ENCODE measurements at places on chromosomes 5 and 9. TPM values are rescaled to one million over a fixed set of nuclear protein-coding genes. Genes with fewer than 3 reads are reported as not detected.
A peak's percentile ranks its signal among the peaks of the same experiment; 100 is the strongest.

GRCh38 chr9:22030101-22030598 lies 21.0 kb upstream of the CDKN2B start:
- H3K4me1 ChIP-seq, result no peaks in the 10 kb centered on the region
- no peak overlapping the region for H3K27ac ChIP-seq
- no peak for DNase-seq
- H3K4me3 ChIP-seq, result no peak overlapping the region
- H3K36me3 ChIP-seq, result no peaks in the 10 kb centered on the region

- no peaks in the 10 kb centered on the region for H3K4me1 ChIP-seq
- no peak for DNase-seq
- H3K36me3 ChIP-seq, result no peaks in the 10 kb centered on the region
These were observed 110.6 kb upstream of the BOD1 start for GRCh38 chr5:173726846-173727557.

DNA sequence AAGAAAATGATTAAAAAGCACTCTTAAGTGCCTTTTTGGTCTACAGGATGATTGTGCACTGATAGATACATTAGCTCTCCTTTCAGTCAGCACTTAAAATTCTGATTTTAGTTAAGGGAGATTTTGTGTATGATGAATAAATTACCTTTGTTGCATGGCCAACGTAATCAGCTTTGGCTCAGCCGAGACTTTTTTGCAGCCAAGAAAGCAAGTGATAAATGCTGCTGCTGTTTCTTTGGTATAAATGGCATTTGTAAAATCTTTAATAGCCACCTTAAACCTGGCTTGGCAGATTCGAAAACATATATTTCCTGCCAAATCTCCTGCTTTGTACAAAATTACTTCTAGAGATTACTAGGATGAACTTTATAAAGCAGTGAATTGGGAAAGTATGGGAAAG lies 147.7 kb downstream of the DCP2 start:
- DNase-seq, result no peak
- H3K4me3 ChIP-seq, result no peak overlapping the region
- H3K4me1 ChIP-seq, result peaks cover 16% of the 10 kb centered on the region
- H3K36me3 ChIP-seq, result no peaks in the 10 kb centered on the region
- no peak overlapping the region for H3K27ac ChIP-seq
- no peaks in the 10 kb centered on the region for H3K27me3 ChIP-seq

GRCh38 chr9:86135371-86135770 lies 36.0 kb upstream of the GOLM1 start:
- H3K27ac ChIP-seq, result no peak overlapping the region
- H3K27me3 ChIP-seq, result no peaks in the 10 kb centered on the region
- no peaks in the 10 kb centered on the region for H3K4me1 ChIP-seq
- no peak overlapping the region for H3K4me3 ChIP-seq
- no peaks in the 10 kb centered on the region for H3K36me3 ChIP-seq

DNA sequence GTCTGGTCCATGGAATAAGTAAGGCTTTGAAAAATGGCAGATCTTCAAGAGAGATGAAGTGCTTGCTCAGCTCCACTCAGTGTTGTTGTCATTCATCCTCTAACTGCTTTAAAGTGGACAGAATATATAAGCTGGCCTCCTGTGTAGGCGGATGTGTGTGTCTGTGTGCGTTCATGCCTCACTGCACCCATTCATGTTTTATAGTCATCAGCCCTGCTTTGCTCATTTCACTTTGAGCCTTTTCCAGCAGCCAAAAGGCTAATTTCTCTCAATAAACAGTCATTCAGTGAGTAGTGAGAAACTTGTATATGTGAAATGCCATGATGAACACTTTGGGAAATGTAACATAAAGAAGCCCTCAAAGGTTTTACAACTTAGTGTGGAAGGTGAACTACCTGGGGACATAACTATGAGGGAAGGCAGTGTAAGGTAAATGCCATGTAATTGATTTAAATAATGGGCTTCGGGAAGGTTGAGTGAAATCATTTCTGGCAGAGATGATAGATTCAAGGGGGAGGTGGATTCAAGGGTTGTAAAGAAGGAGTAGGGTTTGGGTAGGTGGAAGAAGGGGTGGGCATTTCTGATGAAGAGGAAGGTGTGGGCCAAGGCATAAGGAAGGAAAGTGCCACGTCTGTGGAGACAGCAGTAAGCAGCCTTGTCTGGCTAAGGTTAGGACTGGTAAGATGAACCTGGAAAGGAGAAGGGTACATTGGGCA lies 15.7 kb downstream of the TTC23L start:
- H3K4me1 ChIP-seq, result no peaks in the 10 kb centered on the region
- H3K27ac ChIP-seq, result no peak overlapping the region
- DNase-seq, result no peak
- H3K27me3 ChIP-seq, result no peaks in the 10 kb centered on the region

- H3K27ac ChIP-seq, result no peak overlapping the region
- no peak overlapping the region for H3K4me3 ChIP-seq
- H3K36me3 ChIP-seq, result no peaks in the 10 kb centered on the region
- H3K4me1 ChIP-seq, result peaks cover 3% of the 10 kb centered on the region
These were observed 114.2 kb downstream of the PRDM6 start for GRCh38 chr5:123203105-123203800.

- H3K36me3 ChIP-seq, result no peaks in the 10 kb centered on the region
- H3K27ac ChIP-seq, result no peak overlapping the region
- no peaks in the 10 kb centered on the region for H3K4me1 ChIP-seq
- DNase-seq, result no peak
- H3K4me3 ChIP-seq, result no peak overlapping the region
These were observed 998.8 kb downstream of the MAT2B start for GRCh38 chr5:164504141-164504772.

DNA sequence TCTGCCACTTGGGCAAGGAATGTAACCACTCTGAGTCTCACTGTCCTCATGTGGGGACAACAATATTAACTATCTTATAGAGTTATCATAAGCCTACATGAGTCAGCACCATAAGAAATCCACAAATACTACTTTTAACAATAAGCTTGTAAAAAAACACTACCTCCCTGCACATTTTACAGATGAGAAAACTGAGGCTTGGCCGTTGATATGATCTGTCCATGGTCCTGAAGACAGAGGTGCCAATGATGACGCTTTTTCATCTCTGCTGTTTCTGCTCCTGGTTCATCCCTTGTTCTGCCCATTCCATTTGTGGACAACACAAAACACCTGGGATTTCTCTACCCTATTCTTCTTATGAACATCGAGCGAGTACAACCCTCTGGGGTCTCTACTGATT lies 23.4 kb upstream of the STRBP start:
- no peaks in the 10 kb centered on the region for H3K4me1 ChIP-seq
- H3K27me3 ChIP-seq, result no peaks in the 10 kb centered on the region
- no peak for DNase-seq
- no peaks in the 10 kb centered on the region for H3K36me3 ChIP-seq
- H3K27ac ChIP-seq, result no peak overlapping the region

- DNase-seq, result peak; percentile 52
- no peaks in the 10 kb centered on the region for H3K27me3 ChIP-seq
- no peaks in the 10 kb centered on the region for H3K4me1 ChIP-seq
- no peak overlapping the region for H3K27ac ChIP-seq
These were observed 470 bp downstream of the HBEGF start for GRCh38 chr5:140345919-140346347.

GRCh38 chr5:125411744-125412560 lies 665.5 kb upstream of the ZNF608 start:
- no peaks in the 10 kb centered on the region for H3K27me3 ChIP-seq
- H3K4me1 ChIP-seq, result peaks cover 6% of the 10 kb centered on the region
- peak overlapping the region; percentile 16 for H3K4me3 ChIP-seq

GRCh38 chr9:27467486-27467885 lies 56.6 kb upstream of the IFNK start:
- no peak overlapping the region for H3K4me3 ChIP-seq
- DNase-seq, result no peak
- H3K27ac ChIP-seq, result no peak overlapping the region
- no peaks in the 10 kb centered on the region for H3K27me3 ChIP-seq

GRCh38 chr5:92401492-92401891 lies 1018.4 kb upstream of the ARRDC3 start:
- DNase-seq, result no peak
- H3K27me3 ChIP-seq, result no peaks in the 10 kb centered on the region
- no peaks in the 10 kb centered on the region for H3K36me3 ChIP-seq
- H3K27ac ChIP-seq, result no peak overlapping the region

GRCh38 chr5:167661605-167662004 lies 629.8 kb upstream of the WWC1 start:
- H3K4me3 ChIP-seq, result no peak overlapping the region
- no peaks in the 10 kb centered on the region for H3K4me1 ChIP-seq
- no peak overlapping the region for H3K27ac ChIP-seq
- no peak for DNase-seq

DNA sequence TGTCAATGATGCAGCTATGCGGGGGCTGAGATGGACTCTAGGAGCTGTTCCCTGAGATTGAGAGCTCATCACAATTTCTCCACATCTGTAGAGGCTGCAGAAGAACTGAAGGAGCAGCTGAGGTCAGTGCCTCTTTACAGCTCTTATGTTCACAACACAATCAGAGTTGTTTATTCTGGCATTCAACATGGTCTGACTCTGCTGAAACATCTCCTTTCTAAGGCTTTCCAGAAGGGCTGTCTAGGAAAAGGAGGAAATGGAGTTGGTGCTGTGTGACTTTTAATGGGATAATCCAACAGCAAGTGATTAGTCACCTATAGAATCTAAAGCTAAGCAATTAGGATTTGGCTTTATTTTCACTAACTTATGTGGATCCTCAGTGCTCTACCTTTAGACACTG lies 6.0 kb downstream of the POU5F2 start:
- no peaks in the 10 kb centered on the region for H3K27me3 ChIP-seq
- H3K27ac ChIP-seq, result no peak overlapping the region
- H3K4me3 ChIP-seq, result no peak overlapping the region
- H3K4me1 ChIP-seq, result no peaks in the 10 kb centered on the region
- DNase-seq, result no peak

GRCh38 chr9:129072171-129072570 lies 8.7 kb upstream of the DOLPP1 start:
- no peaks in the 10 kb centered on the region for H3K27me3 ChIP-seq
- no peak overlapping the region for H3K4me3 ChIP-seq
- no peaks in the 10 kb centered on the region for H3K4me1 ChIP-seq
- DNase-seq, result no peak
- no peaks in the 10 kb centered on the region for H3K36me3 ChIP-seq
- H3K27ac ChIP-seq, result no peak overlapping the region

GRCh38 chr9:115073456-115073855 lies 44.5 kb downstream of the TNC start:
- no peaks in the 10 kb centered on the region for H3K36me3 ChIP-seq
- H3K27me3 ChIP-seq, result no peaks in the 10 kb centered on the region
- no peak overlapping the region for H3K4me3 ChIP-seq
- no peaks in the 10 kb centered on the region for H3K4me1 ChIP-seq
- no peak for DNase-seq

DNA sequence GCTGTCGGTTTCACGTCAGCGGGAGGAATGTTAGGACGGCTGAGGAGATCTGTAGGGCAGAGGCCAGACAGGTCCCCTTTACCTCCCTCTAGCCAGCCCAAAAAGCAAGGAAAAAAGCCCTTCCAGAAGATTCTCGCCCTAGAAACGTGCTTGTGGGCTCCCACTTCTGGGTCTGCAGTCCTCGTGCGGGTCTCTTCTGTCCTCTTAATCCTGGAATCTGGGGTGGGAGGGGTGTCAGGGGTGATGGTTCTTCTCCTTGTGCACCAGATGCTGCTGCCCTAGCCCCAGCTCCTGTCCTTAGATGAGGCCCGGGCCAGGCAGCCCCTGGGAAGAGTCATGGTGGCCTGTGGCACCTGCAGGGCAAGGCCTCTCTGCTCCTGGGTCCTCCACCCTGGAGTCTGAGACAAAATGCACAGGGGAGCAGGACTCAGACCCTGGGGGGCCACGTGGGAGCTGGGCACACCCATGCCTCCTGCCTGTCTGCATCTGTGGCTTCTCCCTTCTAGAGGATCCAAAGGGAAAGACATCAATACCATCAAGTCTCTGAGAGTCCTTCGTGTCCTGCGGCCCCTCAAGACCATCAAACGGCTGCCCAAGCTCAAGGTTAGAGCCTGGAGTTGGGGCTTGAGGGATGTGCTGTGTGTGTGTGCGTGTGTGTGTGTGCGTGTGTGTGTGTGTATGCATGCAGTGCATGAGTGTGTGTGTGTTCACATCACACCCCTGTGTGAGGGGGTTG lies 174.2 kb downstream of the CACNA1B start:
- H3K36me3 ChIP-seq, result no peaks in the 10 kb centered on the region
- H3K27ac ChIP-seq, result no peak overlapping the region
- H3K4me1 ChIP-seq, result no peaks in the 10 kb centered on the region
- no peaks in the 10 kb centered on the region for H3K27me3 ChIP-seq

GRCh38 chr5:102223542-102224477 lies 72.3 kb downstream of the SLCO4C1 start:
- no peak overlapping the region for H3K27ac ChIP-seq
- DNase-seq, result no peak
- H3K36me3 ChIP-seq, result no peaks in the 10 kb centered on the region
- H3K4me3 ChIP-seq, result no peak overlapping the region

- DNase-seq, result no peak
- no peak within 1 kb of the TSS for H3K27ac ChIP-seq
- H3K36me3 ChIP-seq, result no peaks in the 10 kb centered on the region
- no peaks in the 10 kb centered on the region for H3K27me3 ChIP-seq
- no peaks in the 10 kb centered on the region for H3K4me1 ChIP-seq
- H3K4me3 ChIP-seq, result no peak within 1 kb of the TSS
These were observed at the start of gene PCDHGA12 for GRCh38 chr5:141430332-141431113. Gene PCDHGA12 (plus strand): TSS chr5:141430507. CDS start chr5:141430760, 253 bp downstream.

GRCh38 chr5:61167382-61167781 lies 5.1 kb upstream of the SMIM15 start:
- no peak for DNase-seq
- H3K4me3 ChIP-seq, result no peak overlapping the region
- no peaks in the 10 kb centered on the region for H3K36me3 ChIP-seq
- peaks cover 3% of the 10 kb centered on the region for H3K4me1 ChIP-seq
- no peak overlapping the region for H3K27ac ChIP-seq
- no peaks in the 10 kb centered on the region for H3K27me3 ChIP-seq

- no peak overlapping the region for H3K4me3 ChIP-seq
- no peak overlapping the region for H3K27ac ChIP-seq
- H3K4me1 ChIP-seq, result no peaks in the 10 kb centered on the region
- H3K27me3 ChIP-seq, result no peaks in the 10 kb centered on the region
- no peaks in the 10 kb centered on the region for H3K36me3 ChIP-seq
These were observed 20.7 kb upstream of the BASP1 start for GRCh38 chr5:17196697-17197096.

DNA sequence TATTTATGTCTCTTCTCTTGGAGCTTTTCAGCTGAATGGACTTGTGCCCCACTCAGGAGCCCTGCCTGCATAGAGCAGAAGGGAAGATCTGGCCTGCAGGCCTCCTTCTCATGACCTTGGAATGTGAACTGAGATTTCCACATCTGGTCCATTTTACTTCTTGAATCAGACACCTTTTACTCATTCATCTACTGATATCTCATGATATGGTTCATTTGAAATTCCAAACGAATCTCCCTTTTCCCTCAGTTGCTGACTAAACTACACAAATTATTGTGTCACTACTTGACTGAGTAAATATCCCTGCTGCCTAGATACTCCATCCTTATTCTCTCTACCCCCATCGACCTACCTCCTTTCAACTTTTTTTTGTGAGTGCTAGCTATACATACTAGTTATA lies 138.7 kb downstream of the PLCXD3 start:
- no peak overlapping the region for H3K4me3 ChIP-seq
- no peaks in the 10 kb centered on the region for H3K36me3 ChIP-seq
- H3K27me3 ChIP-seq, result no peaks in the 10 kb centered on the region
- peaks cover 3% of the 10 kb centered on the region for H3K4me1 ChIP-seq
- no peak for DNase-seq

The FREM1 gene
- 2.8 TPM for total RNA-seq

The TAF11L7 gene
- total RNA-seq, result not detected

The MARCOL gene
- not detected for total RNA-seq

The TMEM245 gene
- 77.4 TPM for total RNA-seq

The C9orf153 gene
- 0.12 TPM for total RNA-seq

The GDNF gene
- 2.1 TPM for total RNA-seq

The NFIL3 gene
- 87.0 TPM for total RNA-seq

The IFNW1 gene
- total RNA-seq, result not detected

The RAD50 gene
- total RNA-seq, result 26.2 TPM

The DMGDH gene
- 3.5 TPM for total RNA-seq

The WHRN gene
- 18.4 TPM for total RNA-seq

The WNT8A gene
- total RNA-seq, result not detected

Measured in ovary (tissue), 10 donors.